CD8-positive, alpha-beta memory T cell (primary cell): ENCODE measurements at places on chromosomes 7 and 10. TPM values are rescaled to one million over a fixed set of nuclear protein-coding genes. Genes with fewer than 3 reads are reported as not detected.

MCU gene
- 7.9 TPM for polyA plus RNA-seq

UNC5B gene
- polyA plus RNA-seq: 0.06 TPM

HYCC1 gene
- 11.7 TPM for polyA plus RNA-seq

TUBAL3 gene
- not detected for polyA plus RNA-seq

SCART1 gene
- 3.2 TPM for polyA plus RNA-seq

SFRP5 gene
- 0.54 TPM for polyA plus RNA-seq

FXYD4 gene
- polyA plus RNA-seq: not detected

OR2A25 gene
- not detected for polyA plus RNA-seq

HOXA13 gene
- polyA plus RNA-seq: not detected

CPEB3 gene
- 1.6 TPM for polyA plus RNA-seq

LRRC4 gene
- not detected for polyA plus RNA-seq

FKBP6 gene
- not detected for polyA plus RNA-seq

DNA sequence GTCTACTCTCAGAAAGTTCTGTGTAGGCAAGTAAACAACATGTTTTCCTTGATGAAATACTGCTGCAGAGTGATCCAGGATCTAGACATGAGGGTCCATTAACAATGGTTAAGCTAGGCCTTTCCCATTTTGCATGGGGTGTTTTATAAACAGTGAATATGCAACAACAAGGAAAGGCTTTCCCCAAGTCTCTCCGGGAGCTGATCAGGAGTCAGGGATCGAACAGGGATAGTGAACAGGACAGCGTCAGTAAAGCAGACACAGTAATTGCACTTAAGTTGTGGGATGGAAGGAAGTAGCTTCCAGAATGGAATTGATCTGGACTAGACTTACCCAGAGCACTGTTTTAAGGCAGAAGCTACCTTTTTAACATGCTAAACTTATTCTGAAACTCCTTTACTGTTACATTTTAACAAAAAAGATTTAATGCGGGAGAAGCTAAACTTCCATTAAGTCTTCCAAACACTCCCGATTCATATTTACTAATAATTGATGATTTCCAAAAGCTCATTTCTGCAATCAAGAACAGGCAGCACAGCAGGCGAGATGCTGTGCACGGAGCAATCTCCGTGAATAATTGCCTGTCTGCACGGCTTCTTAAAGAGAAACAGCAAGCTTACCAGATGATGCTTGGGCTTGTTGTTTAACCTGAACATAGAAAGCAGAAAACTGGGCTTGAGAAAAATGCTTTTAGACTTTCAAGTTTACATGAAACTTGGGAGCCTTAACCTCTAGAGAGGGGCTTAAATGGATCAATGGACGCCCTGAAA is 50.3 kb upstream of the DOCK1 start:
- no peak for DNase-seq

- no peak for DNase-seq
Measured at GRCh38 chr7:35701287-35701900, 6.5 kb upstream of the HERPUD2 start.

- DNase-seq: no peak
Measured at GRCh38 chr7:82501346-82501745, 57.8 kb upstream of the CACNA2D1 start.

GRCh38 chr7:122082160-122082559 is 61.9 kb downstream of the AASS start:
- DNase-seq: no peak

DNA sequence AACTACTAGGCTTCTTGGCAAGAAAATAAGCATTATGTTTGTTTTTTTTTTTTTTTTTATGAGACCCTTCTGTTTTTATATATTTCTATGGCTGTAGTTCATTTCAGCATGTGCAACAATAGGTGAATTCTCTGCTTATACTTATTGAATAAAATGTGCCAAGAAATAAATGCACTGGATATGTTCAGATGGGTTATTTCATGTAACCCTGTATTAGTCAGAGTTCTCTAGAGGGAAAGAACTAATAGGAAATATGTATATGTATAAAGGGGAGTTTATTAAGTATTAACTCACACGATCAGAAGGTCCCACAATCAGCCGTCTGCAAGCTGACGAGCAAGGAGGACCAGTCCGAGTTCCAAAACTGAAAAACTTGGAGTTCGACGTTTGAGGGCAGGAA is 292.8 kb downstream of the CSTF2T start:
- no peak for DNase-seq

GRCh38 chr10:110486680-110487410 is 10.9 kb upstream of the DUSP5 start:
- no peak for DNase-seq

GRCh38 chr7:35415411-35415822 is 161.5 kb upstream of the TBX20 start:
- no peak for DNase-seq

DNA sequence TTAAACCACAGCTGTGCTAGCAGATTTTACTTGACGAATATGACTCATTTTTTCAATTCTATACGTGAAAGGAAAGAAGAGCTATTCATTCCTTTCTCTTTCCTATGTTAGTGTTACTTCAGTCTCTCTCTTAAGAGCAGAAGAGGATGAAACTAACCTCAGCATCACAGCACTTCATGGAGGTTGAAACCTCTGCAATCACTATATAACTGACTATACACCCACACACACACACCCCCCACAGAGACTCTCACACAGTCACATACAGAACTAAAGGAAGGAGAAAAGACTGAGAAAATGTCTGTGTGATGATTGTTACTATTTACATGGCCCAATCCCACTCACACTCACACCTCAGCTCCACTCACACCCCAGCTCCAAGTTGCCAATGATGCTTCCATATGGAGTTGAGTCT is 104.2 kb downstream of the KIF20B start:
- DNase-seq: no peak

DNA sequence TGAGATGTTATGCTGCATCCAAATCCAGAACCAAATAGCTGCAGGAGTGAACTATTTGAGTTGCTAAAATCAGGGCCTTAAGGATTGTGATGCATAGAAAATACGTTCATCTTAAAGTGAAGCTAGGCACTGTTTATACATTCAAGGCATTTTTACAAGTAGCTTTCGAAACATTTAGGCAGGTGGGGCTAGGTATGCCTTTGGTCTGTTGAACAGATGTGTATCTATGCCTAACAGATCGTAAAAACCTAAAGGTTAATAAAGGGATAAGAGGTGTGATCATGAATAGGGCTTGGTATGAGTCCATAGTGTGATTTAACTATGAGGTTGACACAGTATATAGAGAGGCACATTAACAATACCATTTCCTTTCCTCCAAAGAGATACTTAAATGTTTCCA is 262.5 kb downstream of the SEMA3D start:
- DNase-seq: no peak

DNA sequence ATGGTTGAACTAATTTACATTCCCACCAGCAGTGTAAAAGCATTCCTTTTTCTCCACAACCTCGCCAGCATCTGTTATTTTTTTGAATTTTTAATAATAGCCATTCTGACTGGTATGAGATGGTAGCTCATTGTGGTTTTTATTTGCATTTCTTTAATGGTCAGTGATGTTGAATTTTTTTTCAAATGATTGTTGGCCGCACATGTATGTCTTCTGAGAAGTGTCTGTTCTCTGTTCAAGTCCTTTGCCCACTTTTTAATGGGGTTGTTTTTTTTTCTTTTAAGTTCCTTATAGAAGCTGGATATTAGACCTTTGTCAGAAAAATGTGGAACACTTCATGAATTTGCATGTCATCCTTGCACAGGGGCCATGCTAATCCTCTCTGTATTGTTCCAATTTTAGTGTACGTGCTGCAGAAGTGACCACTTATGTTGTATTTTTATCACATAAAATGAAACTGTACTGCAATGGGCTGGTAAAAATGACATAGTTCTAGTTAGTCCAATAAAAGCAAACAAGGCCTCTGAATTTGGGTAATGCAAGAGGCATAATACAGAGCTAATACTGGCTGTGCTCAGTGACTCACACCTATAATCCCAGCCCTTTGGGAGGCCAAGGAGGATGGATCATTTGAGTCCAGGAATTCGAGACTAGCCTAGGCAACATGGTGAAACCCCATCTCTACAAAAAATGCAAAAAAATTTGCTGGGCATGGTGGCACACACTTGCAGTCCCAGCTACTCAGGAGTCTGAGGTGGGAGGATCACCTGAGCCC is 70.3 kb downstream of the ABI1 start:
- DNase-seq: no peak

DNA sequence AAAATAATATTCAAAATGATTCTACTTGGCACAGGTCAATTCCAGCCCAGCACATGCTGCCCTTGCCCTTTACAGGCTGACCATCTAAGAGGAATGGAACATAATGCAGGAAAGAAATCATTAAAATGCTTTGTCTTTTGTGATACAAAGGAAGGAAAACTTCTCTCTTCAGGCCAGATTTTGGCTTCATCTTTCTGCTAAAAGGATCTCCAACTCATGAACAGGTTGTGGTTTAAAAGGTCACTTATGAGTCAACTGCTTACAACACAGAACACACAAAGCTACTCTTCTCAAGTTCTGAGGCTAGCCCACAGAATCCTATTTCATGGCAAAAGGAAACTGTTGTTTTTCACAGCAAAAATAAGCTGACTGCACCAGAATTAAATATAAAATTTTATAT is 197.1 kb downstream of the DOCK4 start:
- no peak for DNase-seq

DNA sequence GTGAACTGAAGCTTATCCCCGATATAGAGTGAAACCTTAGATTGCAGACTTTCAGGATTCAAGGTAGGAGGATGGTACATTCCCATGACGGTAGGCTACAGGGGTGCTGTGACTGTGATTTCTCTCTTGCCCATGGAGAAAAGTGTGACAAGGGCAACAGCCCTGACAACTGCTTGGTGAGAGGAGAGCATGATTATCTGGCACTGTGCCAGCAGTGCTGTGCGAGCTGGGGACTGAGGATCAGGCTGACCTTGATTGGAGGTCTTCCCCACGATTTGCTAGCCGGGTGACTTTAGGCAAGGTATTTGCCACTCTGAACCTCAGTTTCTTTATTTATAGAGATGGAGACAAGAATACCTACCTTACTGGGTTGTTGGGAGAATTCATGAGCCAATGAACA is 229.5 kb downstream of the PTEN start:
- DNase-seq: no peak

DNA sequence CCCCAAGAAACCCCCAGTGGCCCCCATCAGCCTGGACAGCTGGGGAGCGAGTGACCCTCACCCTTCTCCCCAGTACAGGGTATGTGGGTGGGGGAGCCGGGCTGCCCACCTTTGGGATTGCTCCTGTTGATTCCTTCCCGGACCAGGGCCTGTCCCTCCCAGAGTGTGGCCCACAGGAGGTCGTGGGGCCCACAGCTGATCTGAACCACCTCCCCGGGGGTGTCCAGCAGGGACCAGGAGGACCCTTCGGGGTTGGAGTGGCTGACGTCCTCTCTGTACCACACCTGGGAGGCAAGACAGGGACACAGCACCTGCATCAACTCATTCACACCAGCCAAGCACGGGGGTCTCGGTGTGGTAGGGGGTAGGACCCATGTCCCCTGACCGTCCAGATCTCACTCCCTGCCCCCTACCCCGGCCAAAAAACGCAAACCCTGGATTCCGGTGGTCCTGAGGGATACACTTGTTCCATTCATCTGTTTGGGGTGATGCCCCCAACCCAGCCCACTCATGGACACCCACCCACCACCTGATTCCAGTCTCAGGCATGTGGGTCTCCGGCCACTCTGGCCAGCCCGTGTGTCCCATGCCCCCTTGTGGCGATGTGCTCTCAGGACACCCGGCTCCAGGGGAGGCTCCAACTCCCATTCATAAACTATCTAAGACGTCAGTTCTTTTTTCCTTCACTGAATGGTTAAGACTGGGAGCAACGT is 10.9 kb downstream of the TECPR1 start:
- no peak for DNase-seq

- DNase-seq: no peak
Measured at GRCh38 chr7:41428381-41428780, 274.5 kb downstream of the INHBA start.

- DNase-seq: no peak
Measured at GRCh38 chr10:112585960-112586359, 138.9 kb downstream of the VTI1A start.

DNA sequence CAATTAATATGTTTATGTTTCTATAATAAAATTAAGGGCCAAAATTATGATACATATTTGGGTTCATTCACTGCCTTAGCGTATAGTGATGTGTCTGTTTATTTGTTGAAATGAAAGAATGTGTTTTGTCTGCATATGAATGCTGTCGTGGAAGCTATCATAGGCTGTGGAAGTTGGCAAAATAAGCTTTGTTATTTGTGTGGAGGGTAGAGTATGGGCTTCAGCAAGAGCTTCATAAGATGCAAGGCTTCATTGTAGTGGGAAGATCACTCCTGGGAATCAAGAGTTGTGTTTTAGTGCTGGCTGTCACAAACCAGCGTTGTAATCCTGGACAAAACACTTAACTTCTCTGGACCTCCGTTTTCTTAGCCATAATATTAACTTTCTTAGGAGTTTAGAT is 2.5 kb downstream of the SLK start:
- DNase-seq: no peak

DNA sequence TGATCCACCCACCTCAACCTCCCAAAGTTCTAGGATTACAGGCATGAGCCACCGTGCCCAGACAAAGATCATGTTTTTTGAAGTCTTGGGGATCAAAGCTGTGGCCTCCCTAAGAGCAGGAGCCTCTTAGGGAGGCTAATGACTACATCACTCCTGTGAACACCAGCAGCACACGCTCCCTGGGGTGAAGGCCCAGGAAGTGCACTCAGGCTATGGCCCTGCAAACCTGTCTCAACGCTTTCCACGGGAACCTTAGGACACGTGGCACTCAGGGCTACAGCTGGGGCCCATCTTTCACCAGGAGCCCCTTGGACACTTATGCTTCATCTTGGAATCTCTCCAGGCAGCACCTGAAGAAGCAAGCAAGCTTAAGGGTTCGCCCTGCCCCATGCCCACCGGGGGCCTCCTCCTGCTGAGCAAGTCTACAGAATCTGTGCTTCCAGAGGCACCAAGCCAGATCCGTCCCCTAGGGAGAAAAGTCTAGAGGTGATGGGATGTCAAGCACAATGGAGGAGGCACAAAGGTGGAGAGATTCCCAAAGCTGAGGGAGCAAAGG is 18.4 kb downstream of the VSTM4 start:
- DNase-seq: no peak

DNA sequence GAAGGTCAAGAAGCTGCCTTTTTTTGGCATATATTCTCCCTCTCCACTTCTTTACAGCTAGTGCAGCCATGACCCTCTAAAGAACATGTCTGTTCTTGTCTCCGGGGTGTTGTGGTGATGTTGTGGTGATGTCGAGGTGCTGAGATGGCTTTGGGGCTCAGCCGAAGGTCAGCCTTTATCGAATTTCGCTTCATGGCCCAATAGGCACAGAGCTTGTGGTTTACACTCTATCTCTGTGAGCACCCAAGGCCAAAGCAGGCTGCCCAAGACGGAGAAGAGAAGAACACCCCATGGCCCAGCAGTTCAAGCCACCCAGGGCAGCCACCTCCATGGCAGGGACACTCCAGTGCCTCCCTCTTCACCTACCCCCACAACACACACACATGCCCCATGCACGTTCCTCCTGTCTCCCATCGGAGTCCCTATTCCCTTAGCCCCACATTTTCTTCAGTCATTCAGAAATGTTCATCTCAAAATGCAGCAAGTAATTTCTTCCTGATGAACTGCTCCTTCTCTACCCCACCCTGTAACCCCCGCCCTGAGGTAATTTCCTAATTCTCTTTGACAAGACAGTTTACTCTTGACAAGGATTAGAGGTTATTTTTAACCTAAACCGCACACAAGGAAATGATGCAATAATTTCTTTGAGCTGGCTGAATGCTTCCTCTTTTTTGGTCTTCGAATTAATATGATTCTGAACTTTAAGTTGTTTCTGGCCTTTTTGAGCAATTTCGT is 18.6 kb upstream of the ADRB1 start:
- no peak for DNase-seq
